CD4-positive, alpha-beta T cell treated with Interleukin-15 for 1 hour (primary cell): ENCODE measurements at places on chromosomes 6 and 20.

GRCh38 chr6:110181131-110182030, 1.2 kb downstream of the CDC40 start:
- no peak for DNase-seq

- DNase-seq, result no peak
Measured at GRCh38 chr6:141981190-141981589, 151.5 kb upstream of the GJE1 start.

DNA sequence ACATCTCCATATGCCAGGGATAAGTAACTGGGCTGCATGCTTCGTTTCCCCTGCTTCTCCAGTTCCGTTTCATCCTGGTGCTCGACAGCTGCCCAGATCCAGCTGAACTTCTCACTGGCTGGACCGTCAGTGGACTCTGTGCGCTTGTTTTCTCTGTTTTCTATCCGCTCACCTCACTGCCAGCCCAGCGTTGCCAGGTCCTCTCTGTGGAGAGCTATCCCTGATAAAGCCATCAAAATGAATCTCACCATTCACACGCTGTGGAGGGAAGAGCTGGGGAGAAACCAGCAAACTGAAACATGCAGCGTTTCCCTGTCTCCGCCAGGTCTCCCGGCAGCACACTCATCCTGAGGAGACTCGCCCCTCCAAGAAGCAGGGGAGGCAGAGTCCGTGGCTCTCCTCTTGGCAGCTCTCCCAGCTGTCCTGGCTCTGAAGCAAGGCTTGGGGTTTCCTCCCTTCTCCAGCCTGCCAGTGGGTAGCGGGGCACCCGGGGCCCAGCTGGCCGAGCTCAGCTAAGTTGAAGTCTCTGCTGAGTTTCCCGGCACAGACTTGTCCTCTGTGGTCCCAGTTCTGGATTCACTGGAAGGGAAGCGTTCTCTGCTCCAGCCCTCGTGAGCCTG, 160.9 kb downstream of the DTNBP1 start:
- DNase-seq, result peak; percentile 12

GRCh38 chr20:20796766-20797440, 84.5 kb upstream of the RALGAPA2 start:
- DNase-seq, result no peak

- DNase-seq, result no peak
Measured at GRCh38 chr6:11785415-11785773, 6.8 kb upstream of the ADTRP start.

GRCh38 chr20:15289337-15289736, 951.9 kb upstream of the FLRT3 start:
- DNase-seq, result no peak

DNA sequence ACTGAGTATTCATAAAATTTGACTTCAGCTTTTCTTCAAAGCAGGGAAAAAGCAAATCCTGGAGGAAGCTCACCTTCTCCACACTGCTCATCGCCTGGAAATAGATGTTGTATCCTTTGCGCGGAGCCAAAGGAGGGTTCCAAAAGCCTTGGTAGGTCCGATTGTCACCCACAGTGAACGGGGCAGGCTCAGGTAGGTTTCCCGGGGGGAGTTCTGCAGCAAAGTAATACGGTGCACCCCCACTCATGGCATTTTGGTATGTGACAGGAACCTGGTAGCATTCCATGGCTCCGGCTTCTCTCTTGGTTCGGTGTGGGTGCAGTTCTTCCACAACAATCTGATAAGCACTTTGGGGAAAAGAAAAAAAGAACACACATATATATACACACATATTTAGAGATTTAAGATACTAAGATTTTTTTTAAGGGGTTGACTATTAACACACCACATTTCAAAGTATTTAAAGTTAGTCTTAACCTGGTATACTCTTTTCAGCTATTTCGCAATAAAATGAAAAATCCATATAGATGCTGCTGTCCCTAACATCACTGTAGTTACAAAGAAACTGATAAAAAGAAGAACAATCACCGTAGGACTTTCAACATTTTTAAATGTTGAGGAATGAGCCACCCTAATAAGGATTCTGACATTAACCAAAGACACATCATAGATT, 166.7 kb upstream of the THEMIS start:
- no peak for DNase-seq

DNA sequence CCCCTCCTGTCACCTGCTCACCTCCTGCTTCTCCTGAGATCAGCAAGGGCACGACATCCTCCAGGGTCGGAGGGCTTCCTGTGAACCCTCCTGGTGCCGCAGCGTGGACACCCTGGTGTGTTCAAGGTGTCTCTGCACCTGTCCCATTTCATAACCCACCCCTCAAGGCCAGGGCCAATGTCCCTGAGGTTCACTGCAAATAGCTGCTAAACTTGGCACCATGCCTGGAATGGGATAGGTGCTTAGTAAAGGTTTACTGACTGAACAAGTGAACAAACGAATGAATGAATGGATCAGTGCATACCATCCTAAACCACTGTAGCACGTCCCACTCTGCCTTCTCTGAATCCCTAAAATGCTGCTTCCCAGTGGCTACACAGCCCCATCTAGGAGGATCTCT, 35.0 kb downstream of the SIRPA start:
- no peak for DNase-seq

DNA sequence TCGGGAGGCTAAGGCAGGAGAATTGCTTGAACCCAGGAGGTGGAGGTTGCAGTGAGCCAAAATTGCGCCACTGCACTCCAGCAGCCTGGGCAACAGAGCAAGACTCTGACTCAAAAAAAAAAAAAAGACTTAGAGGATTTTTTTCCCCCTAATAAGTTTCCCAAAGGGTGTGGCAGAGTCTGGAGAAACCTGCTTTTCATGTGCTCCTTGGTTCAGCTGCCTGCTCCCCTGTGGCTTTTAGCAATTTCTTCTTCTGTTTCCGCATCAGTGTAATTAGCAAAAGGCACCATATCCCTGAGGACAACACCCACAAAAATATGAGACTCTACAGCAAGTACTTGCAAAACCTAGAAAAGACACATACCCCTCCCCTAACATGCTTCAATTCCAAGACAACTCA, 28.6 kb upstream of the ZNF133 start:
- no peak for DNase-seq

GRCh38 chr6:46410334-46410953, 80.8 kb downstream of the RCAN2 start:
- DNase-seq, result no peak

DNA sequence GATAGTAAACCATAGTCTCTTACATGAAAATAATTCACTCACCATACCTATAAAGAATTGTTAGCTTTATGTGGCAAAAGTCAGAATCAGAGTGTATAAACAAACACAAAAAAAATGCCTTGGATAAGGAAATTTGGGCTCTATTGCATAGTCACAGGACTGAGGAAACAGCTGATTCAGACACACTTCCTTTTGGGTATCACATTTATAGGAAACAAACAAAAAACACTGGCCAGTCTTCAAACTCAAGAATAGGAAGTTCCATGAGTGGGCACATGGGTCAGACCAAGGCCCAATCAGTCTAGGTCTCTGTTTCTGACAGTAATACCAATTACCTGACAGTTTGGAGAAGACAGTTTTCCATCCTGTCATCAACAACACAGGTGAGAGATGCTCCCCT, 8.0 kb downstream of the SLC18B1 start:
- no peak for DNase-seq

- no peak for DNase-seq
Measured at GRCh38 chr20:8055096-8055495, 35.5 kb upstream of the TMX4 start.

- no peak for DNase-seq
Measured at GRCh38 chr6:162019349-162019748, 708.2 kb downstream of the PRKN start.

- no peak for DNase-seq
Measured at GRCh38 chr6:39402239-39402751, 79.8 kb upstream of the KCNK16 start.

DNA sequence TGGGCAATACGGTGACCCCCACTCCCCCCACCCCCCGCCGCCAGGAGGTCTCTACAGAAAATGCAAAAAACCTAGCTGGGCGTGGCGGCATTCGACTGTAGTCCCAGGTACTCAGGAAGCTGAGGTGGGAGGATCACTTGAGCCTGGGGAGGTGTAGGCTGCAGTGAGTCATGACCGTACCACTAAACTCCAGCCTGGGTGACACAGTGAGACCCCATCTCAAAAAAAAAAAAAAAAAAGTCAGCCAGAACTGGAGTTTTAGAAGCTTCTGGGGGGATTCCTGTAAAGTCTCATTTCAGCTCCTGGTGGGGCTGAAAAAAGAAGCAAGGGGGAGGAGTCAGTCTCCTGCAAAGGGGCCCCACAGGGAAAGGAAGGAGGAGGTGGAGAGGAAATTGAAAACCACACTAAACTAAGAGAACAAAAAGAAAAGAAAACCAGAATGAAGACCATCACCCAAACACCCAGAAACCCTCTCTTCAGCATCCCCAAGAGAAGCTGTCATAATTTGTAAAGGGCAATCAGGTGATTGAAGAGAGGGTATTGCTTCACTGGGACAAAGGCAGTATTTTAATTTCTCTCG, 50.4 kb downstream of the NOL4L start:
- DNase-seq, result peak; percentile 76

GRCh38 chr6:30974490-30975252, 8.8 kb upstream of the MUC21 start:
- no peak for DNase-seq

GRCh38 chr20:55755411-55755810, 249.9 kb downstream of the CBLN4 start:
- DNase-seq, result no peak

- DNase-seq, result no peak
Measured at GRCh38 chr6:43149265-43149664, 21.8 kb upstream of the SRF start.

- no peak for DNase-seq
Measured at GRCh38 chr20:10312111-10312510, 93.5 kb downstream of the SNAP25 start.

GRCh38 chr6:127176146-127176545, 57.7 kb downstream of the RSPO3 start:
- DNase-seq, result no peak

DNA sequence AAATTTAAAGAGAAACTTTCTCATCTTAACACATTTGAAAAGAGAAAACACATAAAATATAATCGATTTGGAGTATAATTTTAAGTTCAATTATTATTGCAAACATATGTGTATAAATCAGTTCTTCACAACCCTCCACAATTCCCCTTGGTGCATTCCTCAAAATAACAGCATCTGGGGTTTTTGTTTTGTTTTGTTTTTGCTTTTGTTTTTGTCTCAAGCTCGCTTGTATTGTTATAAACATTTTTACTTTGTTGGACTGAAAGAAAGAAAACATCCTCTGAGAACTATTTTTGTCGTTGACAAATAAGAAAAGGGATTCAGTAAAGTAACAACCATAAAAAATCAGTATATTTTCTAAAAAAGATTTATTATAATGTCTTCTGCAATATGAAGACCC, 60.2 kb upstream of the HIVEP1 start:
- DNase-seq, result no peak
